ENCODE measurements at places on chromosomes 4 and X.

DNA sequence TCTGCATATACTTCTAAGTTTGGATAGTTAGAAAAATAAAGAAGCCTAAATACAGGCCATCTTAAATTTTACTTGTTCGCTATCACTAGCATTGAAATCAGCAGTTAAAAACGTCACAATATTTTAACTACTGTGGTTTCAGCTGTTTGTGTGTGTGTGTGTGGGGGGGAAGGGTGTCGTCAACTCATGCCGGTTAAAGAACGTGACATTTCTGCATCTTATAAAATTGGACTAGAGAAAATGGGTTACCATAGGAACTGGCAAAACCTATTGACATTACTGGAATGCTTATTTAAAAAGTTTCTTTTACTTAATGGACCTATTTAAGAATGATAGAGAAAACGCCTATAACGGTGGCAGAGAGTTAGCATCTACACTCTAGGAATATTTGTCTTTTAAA, 1.2 kb upstream of the CNKSR2 start:
- no peak for DNase-seq

- no peak for DNase-seq
These were observed 574.6 kb downstream of the RAPGEF2 start for GRCh38 chr4:159677521-159677920.

GRCh38 chrX:2714551-2714950, 23.5 kb downstream of the CD99 start:
- DNase-seq: no peak

DNA sequence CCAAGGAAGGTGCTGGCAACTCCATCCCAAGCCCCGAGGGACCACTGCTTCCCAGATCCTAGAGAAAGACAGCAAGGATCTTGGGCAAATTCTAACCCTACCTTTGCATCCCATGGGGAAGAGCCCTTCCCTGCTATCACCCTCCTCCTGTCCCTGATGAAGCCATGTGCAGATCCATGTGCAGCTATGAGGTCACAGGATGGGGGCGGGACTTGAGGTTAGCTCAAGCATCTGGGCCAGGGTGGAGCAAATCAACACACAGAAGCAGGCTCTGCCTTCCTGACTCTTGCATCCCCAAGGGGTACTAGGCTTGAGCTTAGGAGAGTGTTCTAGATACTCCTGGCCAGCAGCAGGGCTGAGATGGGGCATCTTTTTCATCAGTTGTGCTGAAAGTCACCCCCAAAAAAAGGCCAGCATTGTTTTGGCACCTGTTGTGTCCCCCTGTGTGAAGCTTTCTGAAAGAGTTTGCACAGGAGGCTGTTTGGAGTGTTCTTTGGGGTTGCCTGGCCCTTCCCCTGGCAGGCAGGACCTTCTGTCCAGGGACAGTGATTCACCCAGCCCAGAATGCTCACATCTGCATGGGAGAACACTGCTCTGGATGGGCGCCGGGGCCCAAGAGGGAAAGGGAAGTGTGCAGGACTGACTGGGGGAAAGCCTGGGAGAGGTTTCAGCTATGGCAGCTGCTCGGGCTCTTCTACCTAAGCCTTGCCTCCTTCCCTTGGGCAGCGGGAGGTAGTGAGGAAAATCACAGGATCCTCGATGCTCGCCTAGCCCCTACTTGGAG, 50.8 kb downstream of the PRPS1 start:
- DNase-seq: peak; percentile 97

GRCh38 chr4:113288257-113288656, 238.8 kb downstream of the ANK2 start:
- no peak for DNase-seq

GRCh38 chrX:108087792-108088191, 3.5 kb downstream of the PSMD10 start:
- DNase-seq: no peak

- no peak for DNase-seq
These were observed 453.9 kb upstream of the ZFP42 start for GRCh38 chr4:187541666-187542065.

DNA sequence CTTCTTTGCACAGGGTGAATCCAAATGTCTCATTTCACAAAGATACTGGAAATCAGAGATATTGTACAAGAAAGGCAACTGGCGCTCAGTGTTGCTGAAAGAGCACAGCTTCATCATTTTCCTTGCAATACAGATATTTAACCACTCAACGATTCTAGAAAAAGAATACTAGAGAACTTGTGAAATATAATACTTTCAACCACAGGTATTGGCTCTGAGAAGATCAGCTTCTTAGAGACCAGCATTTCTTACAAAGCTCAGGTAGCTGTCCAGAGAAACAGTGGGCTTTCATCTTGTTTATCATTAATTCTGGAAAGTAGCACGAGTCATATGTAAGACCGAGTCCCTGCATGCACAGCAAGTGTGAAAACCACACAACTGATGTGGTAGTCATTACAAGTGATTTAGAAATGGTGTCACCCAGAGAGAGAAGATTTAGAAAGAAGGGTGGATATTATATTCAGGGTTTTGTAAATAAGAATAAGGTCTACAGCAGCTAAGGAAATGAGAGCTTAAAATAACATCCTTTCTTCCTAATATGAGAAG, 7.8 kb upstream of the PPARGC1A start:
- DNase-seq: no peak

DNA sequence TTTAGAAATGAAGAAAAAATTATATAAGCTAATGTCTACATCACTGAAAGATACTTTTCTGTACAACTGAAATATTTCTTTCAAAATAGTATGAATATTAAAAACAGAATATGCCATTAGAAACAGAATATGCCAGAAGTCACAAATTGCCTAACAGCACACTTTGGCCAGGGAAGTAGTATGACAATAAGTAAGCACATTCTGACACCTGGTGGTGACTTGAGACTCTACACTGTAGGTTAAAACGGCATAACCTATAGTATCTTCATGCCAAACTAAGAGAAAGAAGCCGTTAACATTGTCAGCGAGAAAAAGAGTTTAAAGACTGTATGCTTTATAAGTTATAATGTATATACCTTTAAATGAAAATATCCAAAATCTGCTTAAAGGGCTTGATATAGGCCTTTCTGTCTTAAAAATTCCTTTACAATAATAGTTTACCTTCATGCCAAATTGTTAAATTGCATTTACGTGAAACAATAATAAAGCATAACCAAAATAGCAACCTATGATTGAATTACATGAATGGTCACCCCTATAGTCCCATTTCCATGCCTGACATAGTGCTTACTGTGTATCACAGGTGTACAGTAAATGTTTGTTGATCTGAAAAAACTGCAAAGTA, 32.8 kb downstream of the FAM13A start:
- DNase-seq: peak; percentile 87

DNA sequence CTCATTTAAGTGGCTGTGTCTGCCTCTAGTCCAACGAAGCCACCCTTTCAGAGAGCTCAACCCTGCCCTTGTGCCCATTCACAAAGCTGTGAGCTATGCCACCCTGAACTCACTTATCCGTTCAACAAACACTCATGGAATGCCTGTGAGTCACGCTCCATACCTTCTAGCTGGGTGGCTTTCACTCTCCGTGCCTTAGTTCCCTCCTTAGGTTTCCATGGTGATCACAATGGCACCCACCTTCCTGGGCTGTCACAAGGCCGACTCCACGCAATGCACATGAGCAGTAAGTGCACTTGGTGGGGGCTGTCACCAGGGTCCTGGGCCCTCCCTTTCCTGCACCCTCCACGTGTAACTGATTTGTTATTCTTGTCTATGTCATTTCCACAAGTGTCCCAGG, 37.2 kb upstream of the PPP2R2C start:
- DNase-seq: no peak

DNA sequence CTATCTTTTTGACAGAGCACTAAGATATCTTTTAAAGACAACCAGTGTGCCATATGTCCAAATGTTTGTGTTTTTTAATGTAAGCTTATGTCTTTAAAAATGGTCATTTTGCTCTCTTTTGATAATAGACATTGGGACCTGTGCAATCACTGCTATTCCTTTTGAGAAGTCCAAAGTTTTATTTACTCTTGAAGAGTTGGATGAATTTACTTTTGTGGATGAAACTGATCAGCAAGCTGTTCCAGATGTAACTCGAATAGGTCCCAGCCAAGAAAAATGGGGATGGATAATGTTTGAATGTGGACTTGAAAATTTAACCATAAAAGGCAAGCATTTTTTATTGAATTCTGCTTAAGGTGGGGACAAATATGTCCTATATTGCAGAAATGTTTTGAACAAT, 97.2 kb downstream of the BLTP1 start:
- DNase-seq: no peak

- DNase-seq: no peak
These were observed 221.0 kb upstream of the GALNT7 start for GRCh38 chr4:172947594-172947993.

- no peak for DNase-seq
These were observed 144.2 kb upstream of the PCDH18 start for GRCh38 chr4:137676357-137676998.

GRCh38 chrX:21738210-21738949, 19.5 kb downstream of the SMPX start:
- no peak for DNase-seq

DNA sequence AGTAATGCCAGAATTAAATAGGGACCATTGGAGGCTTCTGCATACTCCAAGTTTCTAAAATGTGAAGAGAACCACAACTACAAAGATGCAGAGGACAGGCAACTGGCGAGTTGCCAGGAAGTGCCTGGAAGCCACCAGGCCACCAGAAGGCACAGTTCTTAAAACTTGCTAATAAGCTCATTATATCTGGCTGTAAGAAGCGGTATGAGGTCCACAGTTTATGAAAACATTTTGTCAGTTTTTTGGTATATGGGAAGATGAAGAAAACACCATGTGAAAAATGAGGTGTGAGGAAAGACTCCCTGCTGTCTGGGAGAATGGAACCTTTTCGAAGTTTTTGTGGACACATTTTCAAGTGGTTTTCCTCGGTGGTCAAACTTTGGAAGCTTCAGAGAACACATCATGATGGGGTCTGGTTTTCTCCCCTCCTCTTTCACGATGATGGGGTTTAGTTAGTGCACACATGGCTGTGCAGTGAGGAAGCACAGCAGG, 202.7 kb downstream of the NR3C2 start:
- no peak for DNase-seq

DNA sequence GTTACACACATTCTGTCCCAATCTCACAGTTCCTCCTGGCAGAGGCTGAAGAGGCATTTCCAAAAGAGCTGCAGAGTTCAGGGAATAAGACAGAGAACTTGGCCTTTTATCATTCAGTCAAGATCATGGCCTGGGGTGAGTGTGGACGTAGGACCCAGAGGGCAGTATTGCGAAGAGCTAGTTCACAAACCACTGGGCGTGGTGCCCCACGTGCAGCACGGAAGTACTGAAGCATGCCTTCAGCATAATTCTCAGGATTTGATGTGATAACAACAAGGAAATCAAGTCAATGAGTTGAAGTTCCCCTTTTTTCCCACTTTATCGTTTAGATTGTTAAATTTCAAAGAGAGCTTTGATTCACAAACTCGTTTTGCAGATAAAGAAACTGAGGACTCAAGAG, 117.7 kb downstream of the RELL1 start:
- no peak for DNase-seq

- no peak for DNase-seq
These were observed 56.2 kb downstream of the SCLT1 start for GRCh38 chr4:129037093-129037492.

DNA sequence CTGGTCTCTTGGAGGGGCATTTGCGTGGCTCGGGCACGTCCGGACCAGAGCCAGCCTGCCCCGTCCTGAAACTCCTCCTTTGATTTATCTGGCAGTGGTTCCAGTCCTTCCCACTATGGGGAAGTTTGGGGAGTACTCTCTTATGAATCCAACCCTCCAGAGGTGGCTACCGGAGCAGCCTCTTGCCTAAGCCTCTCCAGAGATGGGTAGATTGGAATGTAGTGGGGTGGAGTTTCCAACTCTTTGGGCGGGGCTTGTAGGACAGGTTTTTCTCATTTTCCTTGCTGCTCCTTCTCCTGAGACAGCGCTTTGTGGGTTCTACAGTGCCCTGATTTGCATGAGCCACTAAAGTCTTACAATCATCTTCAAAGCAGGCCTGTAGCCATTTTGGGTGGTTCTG, 60.1 kb upstream of the XAGE1B start:
- DNase-seq: no peak

DNA sequence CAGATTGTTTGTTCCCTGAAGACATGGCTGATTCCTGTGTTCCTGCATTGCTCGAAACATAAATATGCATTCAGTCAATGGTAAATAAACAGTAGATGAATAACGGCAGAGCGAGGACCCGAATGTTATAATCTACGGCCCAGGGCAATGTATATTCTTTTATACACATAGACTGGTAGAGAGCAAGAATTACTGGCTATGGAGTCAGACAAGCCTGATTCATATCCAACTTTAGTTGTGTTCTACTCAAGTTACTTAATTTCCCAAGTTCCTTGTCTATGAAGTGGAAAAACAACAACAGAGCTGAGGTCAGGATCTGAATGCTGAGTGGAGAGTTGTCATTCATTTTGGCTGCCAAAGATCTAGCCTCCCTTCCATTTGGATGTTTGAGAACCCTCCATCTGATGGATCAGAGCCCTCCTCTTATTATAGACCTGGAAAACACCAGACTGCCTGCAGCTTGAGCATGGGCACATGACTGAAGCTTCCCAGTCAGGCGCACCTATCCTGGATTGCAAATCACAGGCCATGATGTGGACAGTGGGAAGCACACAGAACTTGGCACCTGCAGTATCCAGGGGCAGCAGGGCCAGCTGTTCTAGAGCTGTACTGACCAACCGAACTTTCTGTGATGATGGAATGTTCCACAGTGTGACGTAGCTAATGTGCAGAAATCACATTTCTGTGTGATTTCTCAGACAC, 80.1 kb downstream of the FAM184B start:
- DNase-seq: no peak

GRCh38 chr4:38179690-38180377, 219.6 kb downstream of the PTTG2 start:
- peak; percentile 78 for DNase-seq

- DNase-seq: peak; percentile 5
These were observed 1108.1 kb downstream of the PCDH19 start for GRCh38 chrX:99301990-99302389.

DNA sequence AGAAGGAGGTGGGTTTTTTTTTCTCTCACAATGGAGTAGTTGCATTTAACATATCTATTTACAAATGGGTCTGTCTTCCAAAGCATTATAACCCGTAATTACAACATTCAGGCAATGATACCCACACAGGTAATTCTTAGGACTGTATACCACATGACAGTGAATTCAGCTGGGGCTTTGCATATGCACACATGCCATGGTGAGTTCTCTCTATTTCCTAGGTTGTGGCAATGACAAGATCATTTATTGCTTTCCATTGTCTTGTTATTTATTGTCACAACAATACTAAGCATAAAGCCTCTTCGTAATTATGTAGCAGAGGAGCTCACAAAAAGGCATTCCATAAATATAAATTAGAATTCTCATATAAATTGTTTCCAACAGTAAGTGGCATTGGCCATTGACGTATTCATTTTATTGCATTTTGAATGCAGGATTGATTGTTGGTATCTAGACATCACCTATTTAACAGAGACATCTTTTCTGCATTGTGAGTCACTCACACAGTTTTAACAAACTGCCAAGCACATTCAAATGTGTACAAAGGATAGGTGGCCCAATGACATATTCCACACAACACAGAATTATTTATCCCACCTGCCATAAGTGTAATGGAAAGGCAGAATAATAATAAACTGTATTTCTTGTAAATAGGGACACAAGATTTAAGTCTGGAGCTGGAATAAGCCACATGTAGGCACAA, 390.7 kb upstream of the GALNT7 start:
- DNase-seq: no peak

- DNase-seq: no peak
These were observed 108.8 kb downstream of the AMELX start for GRCh38 chrX:11401966-11402365.
